ENCODE measurements at places on chromosomes 7 and 10. TPM values are rescaled to one million over a fixed set of nuclear protein-coding genes. Genes with fewer than 3 reads are reported as not detected.

WNT8B gene
- not detected for total RNA-seq

MSMB gene
- total RNA-seq = not detected

FBH1 gene
- 32.4 TPM for total RNA-seq

PRKG1 gene
- total RNA-seq = 44.4 TPM

SHH gene
- total RNA-seq = not detected

NPY4R gene
- not detected for total RNA-seq

ATP6V0A4 gene
- total RNA-seq = not detected

INA gene
- total RNA-seq = not detected

CALHM2 gene
- 9.3 TPM for total RNA-seq

- H3K36me3 ChIP-seq = no peaks in the 10 kb centered on the region
- no peaks in the 10 kb centered on the region for H3K27me3 ChIP-seq
- no peaks in the 10 kb centered on the region for H3K4me1 ChIP-seq
- no peak for DNase-seq
These were observed 115.2 kb upstream of the CDK1 start for GRCh38 chr10:60662917-60663614.

- DNase-seq = no peak
- no peaks in the 10 kb centered on the region for H3K27me3 ChIP-seq
- no peak overlapping the region for H3K4me3 ChIP-seq
- no peak overlapping the region for H3K27ac ChIP-seq
These were observed 58.0 kb upstream of the CAV2 start for GRCh38 chr7:116441534-116441933.

DNA sequence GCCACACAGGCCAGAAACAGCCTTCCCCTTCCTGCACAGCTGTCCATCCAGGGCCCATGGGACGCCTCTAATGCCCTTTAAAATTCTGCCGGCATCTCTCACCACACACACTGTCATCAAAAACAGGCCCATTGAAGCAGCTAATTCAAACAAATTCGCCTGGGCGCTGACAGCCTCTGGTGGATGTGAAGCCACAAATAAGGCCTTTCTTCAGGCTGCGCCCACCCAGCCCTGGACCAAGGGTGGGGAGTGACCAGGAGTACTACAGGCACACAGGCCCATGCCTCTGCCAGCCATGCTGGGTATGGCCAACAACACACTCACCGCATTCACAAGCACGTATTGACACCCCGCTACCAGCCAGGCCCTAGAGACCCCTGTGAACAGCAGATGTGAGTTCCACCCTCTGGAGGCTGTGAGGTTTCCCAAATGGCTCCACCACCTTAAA, 54.6 kb downstream of the SLIT1 start:
- H3K27me3 ChIP-seq = no peaks in the 10 kb centered on the region
- H3K4me1 ChIP-seq = no peaks in the 10 kb centered on the region
- H3K36me3 ChIP-seq = no peaks in the 10 kb centered on the region
- H3K4me3 ChIP-seq = no peak overlapping the region
- no peak overlapping the region for H3K27ac ChIP-seq
- no peak for DNase-seq

- no peak for DNase-seq
- H3K27me3 ChIP-seq = no peaks in the 10 kb centered on the region
- H3K27ac ChIP-seq = no peak overlapping the region
- no peaks in the 10 kb centered on the region for H3K36me3 ChIP-seq
- no peaks in the 10 kb centered on the region for H3K4me1 ChIP-seq
These were observed 35.1 kb downstream of the ADD3 start for GRCh38 chr10:110042891-110043290.

DNA sequence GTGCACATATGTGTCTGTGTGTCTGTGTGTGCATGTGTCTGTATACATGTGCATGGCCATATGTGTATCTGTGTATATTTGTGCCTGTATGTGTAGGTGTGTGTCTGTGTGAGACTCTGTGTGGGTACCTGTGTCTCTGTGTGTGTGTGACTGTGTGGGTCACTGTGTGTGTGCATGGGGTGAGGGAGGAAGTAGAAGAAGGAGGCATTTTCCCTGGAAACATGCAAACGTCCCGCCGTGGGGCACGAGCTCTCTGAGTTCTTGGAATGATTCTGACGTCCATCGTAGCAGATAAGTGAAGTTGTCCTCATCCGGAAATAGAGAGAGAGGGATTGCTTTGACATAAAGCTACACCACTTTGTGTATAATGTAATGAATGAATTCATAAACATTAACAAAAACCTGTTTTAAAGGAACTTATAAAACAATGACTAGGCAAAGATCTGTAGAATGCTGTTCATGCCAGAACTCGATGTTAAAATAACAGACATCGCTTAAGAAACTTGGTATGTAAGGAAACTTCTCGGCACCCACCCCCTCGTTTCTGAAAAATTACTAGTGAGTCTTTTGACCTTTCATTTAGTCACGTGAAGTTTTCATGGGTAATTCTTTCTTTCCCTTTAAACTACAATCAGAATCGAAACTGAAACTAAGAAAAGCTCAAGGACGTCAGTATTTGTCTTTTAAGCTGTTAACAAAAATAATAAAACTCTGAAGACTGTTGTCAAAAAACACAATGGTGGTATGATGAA, 43.6 kb upstream of the KLF6 start:
- peak overlapping the region; percentile 78 for H3K27ac ChIP-seq
- H3K4me3 ChIP-seq = peak overlapping the region; percentile 65
- H3K4me1 ChIP-seq = peaks cover 27% of the 10 kb centered on the region
- no peaks in the 10 kb centered on the region for H3K36me3 ChIP-seq

DNA sequence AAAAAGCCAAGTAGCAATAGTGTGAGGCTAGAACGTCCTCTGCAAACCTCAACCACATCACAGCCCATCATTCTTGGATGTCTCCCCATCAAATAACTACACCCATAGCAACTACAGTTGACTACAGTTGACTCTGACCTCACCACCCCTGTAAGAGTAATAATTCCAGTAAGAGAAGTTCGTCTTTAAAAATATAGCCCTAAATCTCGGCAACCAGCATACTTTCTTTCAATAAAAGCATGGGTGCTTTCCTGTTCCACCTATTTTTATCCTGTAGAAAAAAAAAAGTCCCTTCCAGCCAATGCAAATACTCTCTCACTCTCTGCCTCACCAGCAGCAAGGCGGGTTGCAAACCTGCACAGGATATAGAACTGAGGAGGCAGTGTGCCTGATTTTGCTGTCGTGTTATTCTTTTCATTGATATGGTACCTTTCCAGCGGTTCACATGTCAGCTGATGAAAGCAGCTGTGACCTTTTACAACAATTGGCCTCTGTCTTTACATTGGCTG, 187.5 kb upstream of the NFE2L3 start:
- H3K4me3 ChIP-seq = no peak overlapping the region
- no peak for DNase-seq
- no peak overlapping the region for H3K27ac ChIP-seq
- no peaks in the 10 kb centered on the region for H3K36me3 ChIP-seq

- no peak overlapping the region for H3K4me3 ChIP-seq
- no peak for DNase-seq
- no peaks in the 10 kb centered on the region for H3K36me3 ChIP-seq
- no peaks in the 10 kb centered on the region for H3K4me1 ChIP-seq
These were observed 23.7 kb downstream of the USP6NL start for GRCh38 chr10:11587722-11588259.

- no peak for DNase-seq
- no peaks in the 10 kb centered on the region for H3K27me3 ChIP-seq
- no peak overlapping the region for H3K4me3 ChIP-seq
These were observed 16.9 kb downstream of the GFRA1 start for GRCh38 chr10:116255886-116256751.

DNA sequence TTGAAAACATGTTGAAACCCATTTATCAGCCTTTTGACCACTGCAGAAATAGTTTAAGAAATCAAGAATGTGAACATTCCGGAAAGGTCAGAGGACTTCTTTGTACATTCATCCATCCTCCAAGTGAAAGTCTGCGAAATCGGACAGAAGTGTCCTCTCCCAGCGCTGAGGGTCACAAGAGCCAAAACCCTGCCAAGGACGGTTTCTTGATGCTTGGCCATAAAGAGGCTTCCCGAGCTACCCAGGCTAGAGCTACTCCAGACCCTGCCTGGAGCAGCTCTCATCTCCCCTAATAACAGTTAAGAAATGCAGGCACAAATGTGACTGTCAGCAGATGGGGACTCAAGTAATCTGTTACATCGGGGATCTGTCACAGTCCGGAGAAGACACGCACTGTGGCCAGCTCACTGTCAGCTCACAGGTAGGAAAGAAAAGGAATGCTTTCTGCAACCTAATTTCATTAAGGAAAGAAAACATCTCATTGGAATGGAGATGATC, 4.5 kb upstream of the CYTH3 start:
- DNase-seq = no peak
- peaks cover 9% of the 10 kb centered on the region for H3K4me1 ChIP-seq
- H3K36me3 ChIP-seq = no peaks in the 10 kb centered on the region
- H3K27ac ChIP-seq = no peak overlapping the region
- no peaks in the 10 kb centered on the region for H3K27me3 ChIP-seq

- H3K27ac ChIP-seq = no peak overlapping the region
- no peak overlapping the region for H3K4me3 ChIP-seq
- H3K36me3 ChIP-seq = no peaks in the 10 kb centered on the region
These were observed 51.9 kb downstream of the THSD7A start for GRCh38 chr7:11779864-11780674.

DNA sequence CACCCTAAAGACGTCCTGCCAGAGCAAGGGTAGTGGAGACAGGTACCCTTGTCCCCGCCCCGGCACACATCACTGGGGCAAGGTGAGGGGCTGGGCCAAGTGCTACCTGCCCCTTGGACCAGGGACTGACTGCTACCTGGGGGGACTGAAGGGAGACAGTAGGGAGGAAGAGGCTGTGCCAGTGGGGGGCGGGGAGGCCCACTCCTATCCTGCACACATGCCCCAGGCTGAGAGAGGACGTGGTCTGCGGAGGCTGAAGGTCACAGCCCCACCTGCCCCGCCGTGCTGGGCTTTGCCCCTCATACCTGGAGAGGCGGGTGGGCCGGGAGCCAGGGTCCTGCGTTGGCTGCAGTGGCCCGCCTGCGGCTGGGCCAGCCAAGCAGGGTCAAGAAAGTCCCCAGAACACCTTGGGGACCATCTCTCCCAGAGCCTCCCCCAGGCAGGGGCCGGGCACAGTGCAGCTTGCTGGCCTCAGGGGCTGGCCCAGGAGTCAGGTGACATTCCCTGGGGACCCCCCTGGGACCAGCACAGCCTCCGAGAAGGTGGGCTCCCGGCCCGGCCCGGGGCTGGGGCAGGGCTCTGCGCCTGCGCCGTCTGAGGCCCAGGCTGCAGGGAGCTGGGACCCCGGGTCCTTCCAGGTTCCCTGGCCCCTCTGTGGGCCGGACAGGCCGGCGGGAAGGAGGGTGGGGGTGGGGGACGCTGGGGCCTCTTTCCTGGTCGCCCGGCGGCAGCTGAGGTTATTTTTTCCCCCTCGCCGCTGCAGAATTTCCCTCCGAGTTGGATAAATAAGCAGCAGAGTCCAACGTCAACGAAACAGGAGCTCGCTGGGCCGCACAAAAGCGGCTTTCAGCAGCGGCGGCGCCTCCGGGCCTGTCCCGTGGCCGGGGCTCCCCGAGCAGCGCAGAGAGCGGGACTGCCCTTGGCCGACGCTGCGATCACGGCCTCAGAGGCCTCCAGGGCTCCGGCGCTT, 9.8 kb upstream of the FZD9 start:
- no peak overlapping the region for H3K27ac ChIP-seq
- H3K36me3 ChIP-seq = no peaks in the 10 kb centered on the region
- H3K4me3 ChIP-seq = peak overlapping the region; percentile 44
- H3K4me1 ChIP-seq = peaks cover 8% of the 10 kb centered on the region
- no peak for DNase-seq
- no peaks in the 10 kb centered on the region for H3K27me3 ChIP-seq
